ENCODE measurements at places on chromosomes 1 and 21. TPM values are rescaled to one million over a fixed set of nuclear protein-coding genes. Genes with fewer than 3 reads are reported as not detected.

GRCh38 chr1:113517983-113518382 lies 127.7 kb downstream of the MAGI3 start:
- H3K27me3 ChIP-seq, result no peaks in the 10 kb centered on the region
- H3K4me3 ChIP-seq, result no peak overlapping the region
- no peaks in the 10 kb centered on the region for H3K36me3 ChIP-seq
- no peak for DNase-seq
- no peaks in the 10 kb centered on the region for H3K4me1 ChIP-seq

GRCh38 chr1:30226648-30227047 lies 496.7 kb downstream of the MATN1 start:
- no peak overlapping the region for H3K4me3 ChIP-seq
- no peaks in the 10 kb centered on the region for H3K27me3 ChIP-seq
- no peaks in the 10 kb centered on the region for H3K36me3 ChIP-seq

- H3K4me3 ChIP-seq, result no peak overlapping the region
- DNase-seq, result peak; percentile 31
- H3K4me1 ChIP-seq, result peaks cover 3% of the 10 kb centered on the region
- H3K27me3 ChIP-seq, result no peaks in the 10 kb centered on the region
- H3K27ac ChIP-seq, result no peak overlapping the region
Measured at GRCh38 chr1:206714331-206715058, 29.8 kb downstream of the MAPKAPK2 start.

DNA sequence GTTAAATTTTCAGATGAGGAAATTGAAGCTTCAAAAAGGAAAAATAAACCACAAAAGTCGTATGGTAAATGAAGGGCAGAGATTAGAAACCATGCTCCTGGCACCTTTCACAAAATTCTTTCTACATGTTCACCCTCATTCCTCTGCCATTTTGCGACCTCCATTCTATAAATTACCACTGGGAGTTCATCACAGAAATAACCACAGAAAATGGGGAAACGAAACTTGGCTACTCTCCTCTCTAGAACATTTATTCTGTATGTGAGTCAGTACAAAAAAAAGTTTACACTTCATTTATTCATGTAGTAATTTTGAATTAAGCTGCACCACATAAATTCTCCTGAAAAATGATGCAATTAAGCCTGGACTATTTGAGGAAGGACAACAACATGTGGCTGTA lies 320.9 kb upstream of the C1orf87 start:
- H3K4me1 ChIP-seq, result no peaks in the 10 kb centered on the region
- no peaks in the 10 kb centered on the region for H3K36me3 ChIP-seq
- no peaks in the 10 kb centered on the region for H3K27me3 ChIP-seq
- DNase-seq, result no peak
- H3K27ac ChIP-seq, result no peak overlapping the region
- no peak overlapping the region for H3K4me3 ChIP-seq

GRCh38 chr1:230796626-230797025 lies 49.4 kb downstream of the CAPN9 start:
- no peaks in the 10 kb centered on the region for H3K36me3 ChIP-seq
- no peaks in the 10 kb centered on the region for H3K4me1 ChIP-seq
- H3K27me3 ChIP-seq, result no peaks in the 10 kb centered on the region
- DNase-seq, result no peak
- no peak overlapping the region for H3K27ac ChIP-seq

- DNase-seq, result no peak
- H3K27me3 ChIP-seq, result no peaks in the 10 kb centered on the region
Measured at GRCh38 chr1:89530444-89531089, 5.9 kb downstream of the LRRC8B start.

DNA sequence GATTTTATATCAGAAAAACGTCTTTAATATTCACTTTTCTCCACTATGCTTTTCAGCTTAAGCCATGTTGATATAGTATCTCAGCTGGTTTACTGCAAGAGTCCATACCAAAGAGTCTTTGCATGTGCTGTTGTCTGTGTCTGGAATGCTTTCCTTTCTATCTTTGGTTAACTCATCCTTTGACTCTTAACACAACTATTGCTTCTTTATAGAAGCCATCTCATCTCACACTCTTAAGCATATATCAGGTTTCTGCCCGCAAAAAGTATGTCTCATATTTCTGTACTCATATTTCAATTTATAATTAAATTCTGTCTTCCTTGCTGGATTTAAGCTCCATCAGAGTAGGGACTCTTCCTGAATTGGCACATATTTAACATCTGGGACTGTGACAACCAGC lies 220.9 kb upstream of the KCNK2 start:
- no peaks in the 10 kb centered on the region for H3K4me1 ChIP-seq
- H3K4me3 ChIP-seq, result no peak overlapping the region
- H3K27ac ChIP-seq, result no peak overlapping the region
- no peaks in the 10 kb centered on the region for H3K27me3 ChIP-seq
- no peak for DNase-seq

DNA sequence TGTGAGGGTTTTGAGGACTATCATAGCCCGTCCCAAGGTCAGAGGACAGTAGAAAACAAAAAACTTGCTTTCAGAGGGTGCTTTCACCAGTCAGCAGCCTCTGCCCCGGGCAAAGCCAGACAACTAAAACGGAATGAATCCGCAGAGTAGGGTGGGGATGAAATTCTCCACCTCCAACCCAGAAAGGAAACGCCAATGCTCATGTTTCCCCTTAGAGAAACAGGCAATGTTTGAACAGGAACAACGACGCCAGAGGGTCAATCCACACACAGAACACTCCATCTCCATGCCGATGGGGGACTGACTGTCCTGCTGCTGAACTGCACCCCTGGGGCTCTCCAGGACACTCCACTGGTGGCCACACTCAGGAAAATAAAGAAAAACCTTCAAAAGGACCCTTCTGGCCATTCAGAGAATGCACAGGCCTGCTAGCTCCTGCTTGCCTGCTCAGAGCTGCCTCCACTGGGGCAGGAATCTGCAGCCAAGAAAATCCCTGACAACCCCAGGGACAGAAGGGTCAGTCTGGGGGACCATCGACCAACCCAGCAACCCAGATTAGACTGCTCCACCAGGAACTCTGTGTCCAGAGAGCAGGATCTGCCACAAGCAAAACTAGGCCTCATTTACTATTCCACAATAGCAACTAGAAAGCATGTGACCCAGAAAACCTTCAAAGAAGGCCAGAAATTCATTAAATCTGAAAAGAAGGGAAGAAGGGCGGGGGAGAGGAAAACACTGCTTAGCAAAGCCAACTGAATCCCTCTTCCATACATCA lies 116.0 kb downstream of the TOMM20 start:
- no peak overlapping the region for H3K4me3 ChIP-seq
- no peaks in the 10 kb centered on the region for H3K36me3 ChIP-seq
- peak overlapping the region; percentile 82 for H3K27ac ChIP-seq
- DNase-seq, result peak; percentile 53

GRCh38 chr1:155776414-155776813 lies 80.6 kb downstream of the GON4L start:
- H3K27me3 ChIP-seq, result no peaks in the 10 kb centered on the region
- H3K4me1 ChIP-seq, result no peaks in the 10 kb centered on the region
- no peak for DNase-seq

DNA sequence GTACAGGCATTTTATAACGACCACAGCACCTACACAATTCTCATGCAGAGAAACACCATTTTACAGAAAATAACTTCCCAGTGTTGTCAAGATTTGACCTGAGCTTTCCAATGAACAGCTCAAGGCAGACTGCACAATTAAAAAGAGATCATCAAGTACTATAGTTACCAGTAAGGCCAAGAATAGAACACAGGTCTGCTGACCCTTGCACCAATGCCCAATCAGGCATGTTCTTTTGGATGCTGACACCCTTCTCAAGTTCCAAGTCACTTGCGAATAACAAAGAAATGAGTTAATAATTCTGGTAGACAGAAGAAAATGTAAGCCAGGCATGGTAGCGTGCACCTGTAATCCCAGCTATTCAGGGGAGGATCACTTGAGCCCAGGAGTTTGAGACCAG lies 101.9 kb downstream of the SLC45A1 start:
- DNase-seq, result no peak
- H3K4me1 ChIP-seq, result peaks cover 29% of the 10 kb centered on the region
- H3K4me3 ChIP-seq, result no peak overlapping the region
- peaks cover 6% of the 10 kb centered on the region for H3K36me3 ChIP-seq
- H3K27ac ChIP-seq, result no peak overlapping the region
- H3K27me3 ChIP-seq, result no peaks in the 10 kb centered on the region

- no peak overlapping the region for H3K4me3 ChIP-seq
- H3K36me3 ChIP-seq, result no peaks in the 10 kb centered on the region
- peaks cover 13% of the 10 kb centered on the region for H3K4me1 ChIP-seq
- H3K27ac ChIP-seq, result no peak overlapping the region
Measured at GRCh38 chr21:35394634-35395369, 345.7 kb upstream of the RUNX1 start.

GRCh38 chr1:29903548-29904166 lies 667.3 kb downstream of the PTPRU start:
- H3K27me3 ChIP-seq, result no peaks in the 10 kb centered on the region
- no peaks in the 10 kb centered on the region for H3K4me1 ChIP-seq
- no peak overlapping the region for H3K4me3 ChIP-seq
- no peak for DNase-seq
- H3K36me3 ChIP-seq, result no peaks in the 10 kb centered on the region

- no peak overlapping the region for H3K4me3 ChIP-seq
- H3K27me3 ChIP-seq, result no peaks in the 10 kb centered on the region
- H3K4me1 ChIP-seq, result no peaks in the 10 kb centered on the region
- no peaks in the 10 kb centered on the region for H3K36me3 ChIP-seq
Measured at GRCh38 chr1:172837816-172838679, 179.1 kb downstream of the FASLG start.

- DNase-seq, result no peak
- H3K36me3 ChIP-seq, result no peaks in the 10 kb centered on the region
- H3K27ac ChIP-seq, result no peak overlapping the region
- H3K27me3 ChIP-seq, result no peaks in the 10 kb centered on the region
Measured at GRCh38 chr21:18449605-18450550, 46.3 kb upstream of the TMPRSS15 start.

DNA sequence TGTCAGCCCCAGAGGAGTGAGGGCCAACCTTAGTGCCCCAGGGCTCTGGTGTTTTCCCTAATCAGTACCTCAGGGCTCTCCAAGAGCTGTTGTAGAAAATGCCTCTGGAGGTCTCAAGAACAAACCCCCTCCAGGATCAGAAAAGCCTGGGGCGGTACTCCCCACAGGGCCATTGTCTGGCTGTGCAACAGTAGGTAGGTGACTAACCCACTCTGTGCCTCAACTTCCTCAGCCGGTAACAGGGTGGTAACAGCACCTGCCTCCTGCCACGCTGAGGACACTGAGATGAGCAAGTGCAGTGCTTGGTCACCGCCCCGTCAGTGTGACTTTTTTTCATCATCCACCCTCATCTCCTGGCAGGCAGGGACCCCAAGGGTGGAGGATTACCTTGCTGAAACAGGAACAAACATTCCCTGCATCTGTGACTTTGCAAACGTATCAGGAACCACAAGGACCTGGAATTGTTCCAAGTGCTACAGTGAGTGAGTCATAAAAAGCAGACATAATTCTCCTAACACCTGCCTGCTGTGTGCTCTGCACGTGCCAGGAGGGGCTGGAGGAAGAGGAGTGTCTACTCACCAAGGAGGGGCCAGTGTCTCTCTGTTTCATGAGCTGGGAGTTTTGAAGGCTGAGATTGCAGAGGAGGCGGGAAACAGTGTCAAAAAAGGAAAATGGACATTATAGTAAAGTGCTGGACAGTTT lies 440.8 kb downstream of the NPHP4 start:
- H3K4me1 ChIP-seq, result no peaks in the 10 kb centered on the region
- no peak for DNase-seq

- H3K36me3 ChIP-seq, result peaks cover 3% of the 10 kb centered on the region
- H3K4me1 ChIP-seq, result no peaks in the 10 kb centered on the region
- no peak for DNase-seq
- no peak overlapping the region for H3K27ac ChIP-seq
- no peak overlapping the region for H3K4me3 ChIP-seq
Measured at GRCh38 chr1:42745851-42746250, 5.8 kb upstream of the CLDN19 start.

DNA sequence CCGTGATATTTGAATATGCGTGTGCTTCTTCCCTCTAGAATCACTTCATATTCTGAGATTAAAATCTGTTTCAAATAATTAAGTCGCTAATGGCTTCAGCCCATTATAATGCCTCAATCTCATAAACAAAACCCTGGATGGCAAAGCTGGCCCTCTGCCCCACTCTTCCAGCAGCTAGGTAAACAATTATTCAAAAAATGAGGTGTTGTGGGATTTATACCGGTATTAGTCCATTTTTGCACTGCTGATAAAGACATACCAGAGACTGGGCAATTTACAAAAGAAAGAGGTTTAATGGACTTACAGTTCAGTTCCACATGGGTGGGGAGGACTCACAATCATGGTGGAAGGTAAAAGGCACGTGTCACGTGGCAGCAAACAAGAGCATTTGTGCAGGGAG lies 510.4 kb upstream of the ADGRL2 start:
- DNase-seq, result no peak
- no peaks in the 10 kb centered on the region for H3K4me1 ChIP-seq
- H3K36me3 ChIP-seq, result no peaks in the 10 kb centered on the region

DNA sequence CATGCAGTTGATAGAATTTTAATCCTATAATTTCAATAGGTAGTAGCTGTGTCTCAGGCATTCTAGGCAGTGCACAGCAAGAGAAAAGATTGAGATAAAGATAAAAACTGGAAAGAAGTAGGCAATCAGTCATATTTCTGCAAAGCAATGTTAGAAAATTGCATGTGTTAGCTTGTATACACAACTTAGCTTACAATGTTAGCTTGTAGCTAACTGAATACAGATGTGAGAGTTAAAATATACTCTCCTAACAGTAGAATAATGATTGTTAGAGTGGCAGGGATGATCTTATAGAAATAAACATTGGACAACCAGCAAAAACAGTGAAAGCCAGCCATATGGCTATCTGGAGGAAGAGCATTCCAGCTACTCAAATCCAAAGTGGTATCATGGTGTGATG lies 29.0 kb downstream of the PTPRC start:
- no peak overlapping the region for H3K27ac ChIP-seq
- H3K36me3 ChIP-seq, result no peaks in the 10 kb centered on the region
- no peak for DNase-seq
- H3K4me3 ChIP-seq, result no peak overlapping the region

DNA sequence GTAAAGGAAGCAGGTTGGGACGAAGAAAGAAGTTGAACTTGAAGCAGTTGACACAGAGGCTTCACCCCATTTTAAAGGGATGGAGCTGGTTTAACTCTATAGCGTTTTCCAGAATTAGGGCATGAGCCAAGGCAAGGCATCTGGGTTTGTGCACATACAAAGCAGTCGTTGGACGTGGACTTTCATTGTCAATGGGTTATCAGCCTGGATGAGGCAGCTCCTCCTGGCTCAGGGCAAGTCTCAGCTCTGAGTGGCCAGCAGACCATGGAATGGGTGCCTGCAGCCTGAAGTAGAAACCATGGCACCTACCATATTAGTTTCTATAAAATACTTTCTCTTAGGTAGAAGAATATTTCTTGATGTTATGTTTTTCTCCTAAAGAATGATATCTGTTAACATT lies 163.8 kb upstream of the KCNK2 start:
- no peaks in the 10 kb centered on the region for H3K4me1 ChIP-seq
- H3K36me3 ChIP-seq, result no peaks in the 10 kb centered on the region
- DNase-seq, result no peak
- H3K27ac ChIP-seq, result no peak overlapping the region
- no peaks in the 10 kb centered on the region for H3K27me3 ChIP-seq

The KRTAP7-1 gene
- total RNA-seq, result not detected

The MROH9 gene
- total RNA-seq, result not detected

The AADACL3 gene
- total RNA-seq, result not detected
